CD4-positive, CD25-positive, alpha-beta regulatory T cell (primary cell): ENCODE measurements at places on chromosomes 3 and 15. TPM values are rescaled to one million over a fixed set of nuclear protein-coding genes. Genes with fewer than 3 reads are reported as not detected.

The TLR9 gene
- 0.27 TPM for total RNA-seq

The EOGT gene
- total RNA-seq, result 25.7 TPM

DNA sequence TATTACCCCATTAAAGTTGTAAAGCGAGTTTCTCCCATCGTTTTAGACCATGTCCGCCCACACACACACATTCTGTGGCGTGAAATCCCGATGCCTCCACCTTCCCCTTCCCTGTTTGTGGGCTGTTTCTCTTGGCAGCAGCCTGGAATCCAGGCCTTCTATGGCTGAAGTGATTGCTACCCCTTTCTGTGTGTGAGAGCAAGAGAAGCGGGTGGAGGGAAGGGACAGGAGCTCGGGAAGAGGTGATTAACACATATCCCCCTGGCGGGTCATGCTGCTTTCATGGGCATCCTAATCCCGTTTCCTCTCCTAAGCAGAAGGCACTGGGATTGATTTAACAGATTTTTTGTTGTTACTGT lies 283.8 kb upstream of the RGMA start:
- DNase-seq, result no peak

DNA sequence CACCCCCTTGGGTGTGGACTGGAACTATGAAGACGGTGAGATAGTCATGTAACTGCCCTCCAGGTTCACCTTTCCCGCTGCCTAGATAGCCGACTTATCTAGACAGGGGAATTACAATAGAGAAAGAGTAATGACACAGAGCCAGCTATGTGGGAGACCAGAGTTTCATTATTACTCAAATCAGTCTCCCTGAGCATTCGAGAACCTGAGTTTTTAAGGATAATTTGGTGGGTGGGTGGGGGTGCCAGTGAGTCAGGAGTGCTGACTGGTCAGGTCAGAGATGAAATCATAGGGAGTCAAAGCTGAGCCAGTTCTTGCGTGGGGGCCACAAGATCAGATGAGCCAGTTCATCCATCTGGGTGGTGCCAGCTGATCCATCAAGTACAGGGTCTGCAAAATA lies 19.7 kb upstream of the DNAJC19 start:
- no peak for DNase-seq

DNA sequence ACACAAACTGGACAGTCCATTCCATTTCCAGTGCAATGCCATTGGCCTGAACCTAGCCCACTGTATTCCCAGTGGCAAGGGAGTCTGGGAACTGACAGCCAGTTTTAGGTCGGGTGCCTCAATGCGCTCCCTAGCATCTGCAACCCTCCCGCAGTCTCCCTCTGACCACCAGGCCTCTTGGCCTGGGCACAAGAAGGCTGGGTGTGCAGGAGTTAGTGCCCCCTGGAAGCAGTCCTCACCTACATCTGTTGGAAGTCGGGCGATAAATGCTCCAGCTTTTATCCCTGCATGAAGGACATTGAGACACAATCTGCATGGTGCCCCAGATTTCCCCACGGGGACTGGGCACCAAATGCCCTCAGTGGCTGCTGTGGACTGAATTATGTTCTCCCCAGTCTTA lies 12.7 kb downstream of the C3orf22 start:
- no peak for DNase-seq

GRCh38 chr3:52087731-52088130 lies 31.4 kb upstream of the DUSP7 start:
- DNase-seq, result no peak

DNA sequence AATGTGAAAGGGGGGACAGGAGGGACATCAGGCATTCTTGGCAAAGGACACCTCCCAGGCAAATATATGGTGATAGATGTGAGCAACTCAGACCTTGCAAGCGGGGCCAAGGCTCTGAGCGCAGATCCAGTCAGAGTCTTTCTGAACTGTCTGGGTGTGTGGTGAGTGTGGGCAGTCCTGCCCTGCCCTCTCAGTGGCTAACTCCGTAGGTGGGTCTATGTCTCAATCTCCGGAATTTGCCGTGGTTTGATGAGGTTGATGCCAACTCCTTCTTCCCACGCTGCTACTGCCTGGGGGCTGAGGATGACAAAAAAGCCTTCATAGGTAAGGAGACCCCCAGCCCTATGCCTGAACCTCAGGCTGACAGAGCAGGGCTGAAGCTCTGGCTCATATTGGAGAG lies 7.4 kb downstream of the TTLL3 start:
- DNase-seq, result no peak

The CASR gene
- total RNA-seq, result not detected
